Fibroblast of skin of left quadriceps (primary cell): ENCODE measurements at places on chromosomes 7 and 10.
A peak's percentile ranks its signal among the peaks of the same experiment; 100 is the strongest.

- DNase-seq = no peak
These were observed 216.4 kb downstream of the HECW1 start for GRCh38 chr7:43328785-43329380.

DNA sequence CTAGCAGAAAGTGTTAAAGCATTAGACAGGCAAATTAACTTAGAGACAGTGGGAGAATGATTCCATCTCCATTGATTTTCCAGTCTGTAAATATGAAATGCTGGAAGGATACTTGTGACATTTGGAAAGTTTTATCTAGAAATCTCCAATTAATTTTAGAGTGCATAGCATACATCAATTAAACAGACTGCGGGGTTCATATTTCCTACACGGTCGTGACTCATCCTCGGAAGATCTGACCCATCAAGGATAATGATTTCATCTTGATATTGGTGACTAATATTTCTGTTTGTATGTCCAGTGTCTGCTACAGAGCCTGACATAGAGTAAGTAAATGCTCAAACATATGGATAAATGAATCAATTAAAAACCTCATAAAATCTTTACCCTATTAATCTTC is 474.9 kb downstream of the KCNMA1 start:
- DNase-seq = no peak

DNA sequence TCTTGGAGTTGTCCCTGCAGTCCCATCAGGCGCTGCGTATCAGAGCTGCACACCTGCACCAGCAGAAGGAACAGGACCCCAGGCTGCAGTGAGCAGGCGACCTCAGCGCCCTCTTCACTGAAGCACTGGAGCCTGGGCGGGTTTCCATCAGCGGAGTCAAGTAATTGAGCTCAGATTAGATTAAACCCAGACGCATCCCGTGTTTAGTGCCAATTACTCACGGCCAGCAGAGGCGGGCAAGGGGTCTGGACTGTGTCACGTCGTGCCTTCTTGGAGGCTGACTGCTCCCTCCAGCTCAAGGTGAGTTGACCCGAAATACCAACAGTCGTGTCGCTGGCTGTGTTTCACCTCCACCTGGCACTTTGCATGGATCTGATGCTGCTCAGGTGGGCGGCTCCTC is 123.6 kb downstream of the CXCL12 start:
- DNase-seq = no peak

DNA sequence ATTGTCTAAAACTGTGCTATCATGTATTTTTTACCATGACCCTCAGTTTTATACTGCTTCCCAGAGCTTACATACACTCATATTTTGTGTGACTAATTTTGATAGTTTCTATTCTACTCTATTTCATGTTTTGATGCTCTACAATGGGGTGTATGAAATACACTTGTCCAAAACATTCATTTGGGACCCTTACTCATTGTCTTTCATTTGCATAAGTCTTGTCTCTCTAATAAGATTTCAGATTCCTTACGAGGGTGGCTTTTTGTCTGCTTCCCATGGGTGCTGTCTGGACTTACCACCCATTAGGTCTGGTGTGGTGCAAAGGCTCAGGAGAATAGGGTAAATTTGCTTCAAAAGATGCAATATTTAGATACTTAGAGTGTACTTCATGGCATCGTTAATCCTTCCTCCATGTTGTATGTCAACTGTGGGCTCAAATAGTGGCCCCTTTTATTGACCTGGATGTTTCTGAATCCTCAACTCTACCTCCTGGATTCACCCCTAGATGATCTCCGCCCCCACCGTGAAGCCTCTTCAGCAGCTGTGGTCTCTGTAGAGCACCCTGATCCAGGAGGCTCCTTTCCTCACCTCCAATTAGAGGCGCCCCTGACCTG is 3.6 kb upstream of the GIMAP5 start:
- DNase-seq = no peak

- no peak for DNase-seq
These were observed 104.0 kb downstream of the PKD1L1 start for GRCh38 chr7:47844311-47844710.

DNA sequence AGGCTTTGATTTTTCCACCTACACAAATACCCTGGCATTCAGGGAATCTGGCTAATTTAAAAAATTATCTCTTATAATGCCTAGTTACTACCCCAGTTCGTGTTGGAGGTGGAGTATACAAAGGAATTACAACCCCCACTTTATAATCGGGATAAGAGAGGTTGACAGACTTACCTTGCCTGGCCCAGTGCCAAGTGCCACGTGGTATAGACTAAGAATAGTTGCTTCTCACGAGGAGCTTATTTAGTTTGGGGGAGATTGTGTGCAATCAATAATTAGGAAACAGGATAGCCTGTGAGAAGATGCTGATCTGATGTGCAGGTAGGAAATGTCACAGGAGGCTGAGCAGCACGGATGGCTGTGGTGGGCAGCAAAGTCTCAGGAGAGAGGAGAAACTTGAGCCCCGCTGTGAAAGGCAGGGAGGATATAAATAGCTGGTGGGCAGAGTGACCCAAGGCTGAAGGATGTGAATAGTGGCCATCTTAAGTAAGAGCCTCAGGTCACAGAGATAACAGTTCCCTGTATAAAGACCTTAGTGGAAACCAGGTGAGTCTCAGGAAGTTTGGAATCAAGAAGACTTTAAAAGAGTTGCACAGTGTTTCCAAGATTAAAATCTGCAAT is 11.3 kb upstream of the ATXN7L1 start:
- DNase-seq = no peak

- peak; percentile 63 for DNase-seq
These were observed 63.7 kb downstream of the ZNRF2 start for GRCh38 chr7:30348083-30348560.

- DNase-seq = no peak
These were observed 73.9 kb downstream of the LRMDA start for GRCh38 chr10:75505293-75505692.

DNA sequence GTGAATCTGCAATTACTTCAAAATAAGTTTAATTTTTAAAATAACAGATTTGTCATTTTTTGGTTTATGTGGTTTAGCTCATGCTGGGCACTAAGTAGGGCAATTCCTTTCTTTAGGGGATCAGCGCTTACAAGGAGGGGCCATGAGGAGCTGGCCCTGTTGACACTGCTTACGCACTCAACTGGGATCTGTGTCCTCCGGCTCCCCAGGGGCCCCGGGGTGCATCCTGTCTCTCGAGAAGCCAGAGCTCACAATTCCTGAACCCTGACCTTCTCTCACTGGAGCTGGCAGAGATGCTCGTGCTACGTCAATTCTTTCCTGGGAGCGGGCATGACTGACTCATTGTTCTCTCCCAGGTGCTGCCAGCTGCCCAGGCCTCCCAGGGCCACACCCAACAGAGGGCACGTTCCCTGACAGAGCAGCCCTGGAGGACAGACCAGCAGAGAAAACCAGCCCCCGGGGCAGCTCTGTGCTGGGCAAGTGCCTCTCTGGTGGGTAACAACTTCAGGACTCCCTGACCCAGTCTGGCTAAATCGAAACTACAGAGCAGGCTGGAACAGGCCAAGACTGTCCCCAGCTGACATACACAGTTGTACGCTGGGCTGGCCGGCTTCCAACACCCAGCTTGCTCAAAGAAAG is 36.8 kb downstream of the CTBP2 start:
- no peak for DNase-seq

GRCh38 chr10:119652361-119652730 is 1.2 kb downstream of the BAG3 start:
- DNase-seq = peak; percentile 43

DNA sequence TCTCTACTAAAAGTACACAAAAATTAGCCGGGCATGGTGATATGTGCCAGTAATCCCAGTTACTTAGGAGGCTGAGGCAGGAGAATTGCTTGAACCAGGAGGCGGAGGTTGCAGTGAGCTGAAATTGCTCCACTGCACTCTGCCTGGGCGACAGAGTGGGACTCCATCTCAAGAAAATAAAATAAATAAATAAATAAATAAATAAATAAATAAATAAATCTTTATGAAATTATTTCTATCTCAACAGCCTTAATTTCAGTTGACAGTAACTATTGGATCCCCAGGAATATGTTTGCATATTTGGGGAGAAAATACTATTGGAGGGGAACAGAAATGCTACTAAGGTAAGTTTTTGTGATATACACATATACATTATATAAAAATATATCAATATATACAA is 20.0 kb downstream of the TMEM229A start:
- DNase-seq = no peak

GRCh38 chr10:60942134-60942787 is 1.7 kb downstream of the RHOBTB1 start:
- no peak for DNase-seq

DNA sequence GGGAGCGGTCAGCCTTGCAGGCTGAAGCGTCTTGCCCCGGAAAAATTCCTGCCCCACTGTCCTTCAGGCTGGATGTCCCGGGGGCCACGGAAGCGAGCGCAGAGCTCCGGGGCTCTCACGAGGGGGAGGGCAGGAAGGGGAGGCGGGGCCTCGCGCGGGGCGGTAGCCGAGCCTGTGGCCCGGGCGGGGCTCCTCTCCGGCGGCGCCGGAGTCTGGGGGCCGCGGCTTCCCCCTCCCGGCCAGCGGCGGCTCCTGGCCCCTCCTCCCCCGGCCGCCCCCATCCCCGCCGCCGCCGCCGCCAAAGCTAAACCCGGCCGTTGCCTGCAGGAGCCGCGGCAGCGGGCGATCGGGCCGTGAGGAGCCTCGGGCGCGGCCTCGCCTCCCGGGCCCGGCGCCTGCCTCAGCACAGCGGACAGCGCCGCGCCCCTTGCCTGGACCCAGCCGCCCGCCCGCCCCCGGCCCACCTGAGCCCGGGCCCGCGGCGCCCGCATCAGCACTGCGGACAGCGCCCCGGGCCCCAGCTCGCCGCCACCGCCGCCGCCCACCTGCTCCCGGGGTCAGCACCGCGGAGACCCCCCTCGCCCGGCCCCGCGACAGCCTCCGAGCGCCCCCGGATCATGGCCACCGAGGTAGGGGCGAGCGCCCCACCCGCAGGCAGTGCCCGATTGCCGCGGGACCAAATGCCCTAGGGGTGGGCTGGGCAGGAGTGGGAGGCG is at the start of gene GOLGA7B:
TSS of gene GOLGA7B (plus strand) at position 157 of the 716 bp plus-strand sequence. CDS start at position 618, 461 bp downstream.
- DNase-seq = no peak

- DNase-seq = no peak
These were observed 113.8 kb upstream of the ITGB1 start for GRCh38 chr10:33071857-33072256.

- no peak for DNase-seq
These were observed 7.8 kb upstream of the TLX1 start for GRCh38 chr10:101123085-101123814.

- DNase-seq = no peak
These were observed 151.5 kb upstream of the FAM3C start for GRCh38 chr7:121547544-121548092.

- no peak for DNase-seq
These were observed 1.3 kb upstream of the ZCCHC24 start for GRCh38 chr10:79446758-79447084.

DNA sequence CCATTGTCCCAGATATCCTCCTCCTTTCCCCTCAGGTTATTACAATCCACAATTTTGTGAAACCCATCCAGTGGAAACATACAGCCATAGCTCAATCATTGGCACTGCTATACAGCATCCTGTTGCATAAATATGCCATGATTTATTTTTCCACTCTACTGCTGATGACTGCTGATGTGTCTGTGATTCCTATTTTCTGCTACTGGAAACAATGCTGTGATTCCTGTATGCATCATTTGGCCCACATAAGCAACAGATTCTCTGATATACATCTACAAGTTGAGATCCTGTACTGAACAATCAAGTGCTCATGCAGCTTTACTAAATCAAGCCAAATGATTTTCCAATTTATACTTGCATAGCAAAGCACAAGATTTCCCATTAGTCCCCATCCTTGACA is 39.6 kb downstream of the CUL2 start:
- DNase-seq = no peak

DNA sequence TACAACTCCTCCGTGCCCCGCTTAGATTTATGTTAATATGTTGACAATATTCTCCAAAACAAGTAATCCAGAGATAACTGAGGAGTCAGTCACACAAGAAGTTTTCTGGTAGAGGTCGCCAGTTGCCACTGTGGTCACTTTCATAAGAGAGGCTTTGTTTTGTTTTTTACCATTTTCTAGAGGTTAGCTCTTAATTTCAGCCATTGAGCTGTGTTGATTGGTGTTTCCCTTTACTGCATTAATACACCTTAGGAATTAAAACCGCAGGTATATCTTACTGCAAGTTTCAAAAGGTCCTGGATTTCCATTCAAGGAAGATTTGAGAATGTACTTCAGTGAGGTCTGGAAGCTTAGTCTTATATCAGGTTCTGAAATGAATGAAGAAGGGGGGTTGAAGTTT is 3.5 kb downstream of the BMI1 start:
- no peak for DNase-seq

DNA sequence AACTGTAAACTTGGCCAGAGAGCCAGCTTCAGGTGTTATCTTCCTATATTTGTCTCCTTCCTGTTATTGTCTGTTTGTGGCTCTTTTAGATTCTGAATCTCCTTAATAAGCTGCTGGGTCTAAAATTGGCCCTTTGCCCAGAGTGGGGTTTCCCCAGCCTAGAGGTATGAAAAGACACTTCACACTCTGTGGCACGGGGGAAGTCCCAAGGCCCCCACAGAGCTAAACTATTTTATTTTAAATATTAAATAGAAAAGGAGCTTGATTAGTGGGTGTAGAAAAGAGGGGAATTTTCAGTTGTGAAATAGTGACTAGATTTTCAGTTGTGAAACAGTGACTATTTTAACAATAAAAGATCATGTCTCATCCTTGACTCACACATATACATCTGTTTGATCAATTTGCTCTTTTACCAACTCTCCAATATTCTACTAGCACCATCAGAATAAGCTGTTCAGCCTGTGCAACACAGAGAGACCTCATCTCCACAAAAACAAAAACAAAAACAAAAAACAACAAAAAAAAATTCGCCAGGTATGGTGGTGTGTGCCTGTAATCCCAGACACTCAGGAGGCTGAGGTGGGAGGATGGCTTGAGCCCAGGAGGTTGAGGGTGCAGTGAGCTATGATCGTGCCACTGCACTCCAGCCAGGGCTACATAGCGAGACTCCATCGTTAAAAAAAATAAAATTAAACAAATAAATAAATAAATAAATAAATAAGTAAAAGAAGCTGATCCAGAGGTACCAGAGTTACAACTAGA is 24.9 kb upstream of the ADO start:
- DNase-seq = no peak

DNA sequence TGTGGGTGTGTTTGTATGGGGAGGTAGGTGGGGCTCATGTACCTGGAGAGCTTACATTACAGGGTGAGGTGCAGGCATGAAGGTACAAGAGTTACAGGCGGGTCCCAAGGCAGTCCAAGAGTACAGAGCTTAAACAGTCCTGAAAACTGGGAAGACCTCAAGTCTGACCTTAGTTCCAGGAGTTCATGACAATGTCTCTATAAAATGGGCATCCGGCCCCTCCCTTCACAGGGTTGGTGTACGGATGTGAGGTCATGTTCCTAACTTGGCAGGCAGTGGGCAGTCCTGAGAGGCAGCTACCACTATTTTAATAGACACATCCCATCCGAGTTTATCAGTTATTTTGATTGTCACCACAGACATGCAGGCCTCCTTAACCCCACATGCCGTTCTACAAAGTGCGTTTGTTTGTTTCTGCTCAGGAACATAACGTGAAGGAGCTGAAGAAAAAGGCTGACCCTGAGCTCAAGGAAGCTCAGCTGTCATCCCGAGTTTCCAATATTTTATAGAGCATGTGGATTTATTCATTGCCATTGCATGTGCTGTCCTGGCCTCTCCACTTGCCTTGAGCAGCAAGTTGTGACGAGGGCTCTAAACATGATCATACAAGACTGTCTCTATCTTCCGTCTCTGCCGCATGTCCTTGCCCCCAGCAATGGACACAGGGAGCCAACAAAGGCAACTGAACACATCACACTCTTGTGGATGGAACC is 647.5 kb upstream of the IGFBP3 start:
- DNase-seq = no peak
